ENCODE measurements at places on chromosomes 12 and 14. TPM values are rescaled to one million over a fixed set of nuclear protein-coding genes. Genes with fewer than 3 reads are reported as not detected.

The BDKRB2 gene
- total RNA-seq: 0.13 TPM

DNA sequence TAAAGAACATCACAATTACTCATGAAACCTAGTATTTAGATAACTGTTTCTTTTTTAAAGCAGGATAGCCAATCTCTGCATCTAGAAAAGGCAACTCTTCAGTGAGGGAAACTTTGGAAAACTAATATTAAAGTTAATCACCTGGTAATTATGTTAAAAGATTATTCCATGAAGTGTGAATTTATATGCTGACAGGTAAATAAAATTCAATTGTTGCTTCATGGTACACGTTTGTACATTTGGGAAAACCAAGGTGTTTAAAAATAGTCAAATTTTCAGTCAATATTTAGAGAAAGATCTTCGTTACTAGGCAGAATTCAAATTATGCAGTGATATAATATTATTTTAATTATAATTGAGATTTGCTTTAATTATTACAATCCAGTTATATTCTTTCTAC is 100.1 kb upstream of the LRFN5 start:
- H3K4me3 ChIP-seq: no peak overlapping the region
- no peaks in the 10 kb centered on the region for H3K27me3 ChIP-seq
- H3K36me3 ChIP-seq: no peaks in the 10 kb centered on the region
- no peak for DNase-seq
- H3K27ac ChIP-seq: no peak overlapping the region
- no peaks in the 10 kb centered on the region for H3K4me1 ChIP-seq

- no peaks in the 10 kb centered on the region for H3K27me3 ChIP-seq
- H3K4me3 ChIP-seq: no peak overlapping the region
- no peaks in the 10 kb centered on the region for H3K36me3 ChIP-seq
- no peak overlapping the region for H3K27ac ChIP-seq
These were observed 27.0 kb upstream of the EID3 start for GRCh38 chr12:104276273-104277131.

DNA sequence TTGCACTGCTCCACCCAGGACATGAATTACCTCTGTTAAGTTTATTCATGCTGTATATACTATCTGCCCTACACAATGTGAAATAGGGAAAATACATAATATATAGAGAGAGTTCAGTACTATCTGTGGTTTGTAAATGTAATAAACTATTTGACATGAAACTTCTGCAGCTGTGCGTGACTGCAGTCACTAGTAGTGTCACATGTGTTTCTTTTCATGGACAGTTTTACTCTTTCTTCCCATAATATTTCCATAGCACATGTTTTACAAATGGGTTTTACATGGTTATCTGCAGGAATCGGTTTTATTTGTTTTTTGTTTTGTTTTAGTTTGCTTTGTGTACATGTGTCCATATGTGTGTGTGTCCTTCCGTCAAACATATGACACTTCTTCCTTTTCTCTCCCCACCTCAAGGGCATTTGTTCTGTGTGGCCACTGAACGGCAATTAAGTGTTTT is 1644.1 kb upstream of the FLRT2 start:
- no peaks in the 10 kb centered on the region for H3K4me1 ChIP-seq
- H3K27me3 ChIP-seq: no peaks in the 10 kb centered on the region
- H3K36me3 ChIP-seq: no peaks in the 10 kb centered on the region
- no peak overlapping the region for H3K4me3 ChIP-seq
- no peak for DNase-seq

DNA sequence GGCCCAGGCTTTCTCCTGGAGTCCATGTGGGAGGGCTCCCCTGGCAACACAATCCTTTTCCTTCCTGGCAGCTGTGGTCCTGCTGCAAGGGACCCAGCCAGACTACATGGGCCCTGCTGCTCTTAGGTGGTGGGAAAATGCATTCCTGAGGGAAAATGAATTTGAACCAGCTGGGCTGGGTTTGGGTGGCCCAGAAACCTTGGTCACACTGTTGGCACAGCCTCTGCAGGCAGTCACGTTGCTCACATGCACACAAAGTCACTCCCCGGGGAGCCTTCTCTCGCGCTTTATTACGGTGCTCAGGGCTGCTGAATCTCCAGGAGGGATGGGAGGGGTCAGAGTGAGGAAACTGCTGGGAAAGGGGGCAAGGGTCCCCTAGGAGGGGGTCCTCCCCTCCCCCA is 17.2 kb downstream of the PLEKHG3 start:
- no peak overlapping the region for H3K4me3 ChIP-seq
- H3K36me3 ChIP-seq: no peaks in the 10 kb centered on the region
- peaks cover 81% of the 10 kb centered on the region for H3K4me1 ChIP-seq
- no peaks in the 10 kb centered on the region for H3K27me3 ChIP-seq
- DNase-seq: no peak
- H3K27ac ChIP-seq: peak overlapping the region; percentile 20

DNA sequence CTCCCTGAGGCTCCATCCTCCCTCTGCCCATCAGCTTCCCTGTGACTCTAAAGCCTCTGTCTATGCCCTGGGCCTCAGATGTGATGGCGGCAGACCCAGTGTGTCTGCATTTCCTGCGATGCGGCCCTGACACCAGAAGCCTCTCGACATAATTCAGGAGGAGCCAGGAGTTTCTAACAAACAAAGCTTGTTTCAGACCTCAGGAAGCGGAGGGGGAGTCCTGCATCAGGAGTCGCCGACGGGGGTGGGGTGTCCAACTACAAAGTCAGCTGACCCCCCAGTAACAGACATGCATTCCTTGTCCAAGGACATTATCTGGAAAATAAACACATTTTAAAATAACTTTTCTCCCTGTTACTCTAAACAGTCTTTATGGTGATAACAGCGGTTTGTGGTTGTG is 167.5 kb downstream of the DPF3 start:
- H3K4me1 ChIP-seq: no peaks in the 10 kb centered on the region
- no peaks in the 10 kb centered on the region for H3K27me3 ChIP-seq
- H3K36me3 ChIP-seq: no peaks in the 10 kb centered on the region
- H3K27ac ChIP-seq: no peak overlapping the region

DNA sequence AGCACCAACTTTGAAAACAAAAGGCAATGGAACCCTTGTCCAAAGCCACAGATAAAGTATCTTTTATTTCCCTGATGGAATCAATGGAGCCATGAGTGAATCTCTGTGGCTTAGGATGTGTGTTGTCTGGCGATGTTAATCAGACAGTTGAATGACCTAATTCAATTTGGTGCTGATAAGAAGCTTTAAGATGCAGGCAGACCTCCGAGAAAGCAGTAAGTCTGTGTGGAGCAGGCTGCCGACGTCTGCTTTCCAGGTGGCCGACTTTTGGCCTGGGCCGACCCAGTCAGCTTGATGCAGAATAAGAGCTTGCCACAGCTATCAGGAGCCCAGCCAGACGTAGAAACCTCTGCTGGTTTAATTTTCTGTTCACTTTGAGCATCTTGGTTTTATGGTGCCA is 21.1 kb upstream of the TMEM132C start:
- H3K27ac ChIP-seq: no peak overlapping the region
- no peak overlapping the region for H3K4me3 ChIP-seq
- H3K27me3 ChIP-seq: no peaks in the 10 kb centered on the region
- no peak for DNase-seq

DNA sequence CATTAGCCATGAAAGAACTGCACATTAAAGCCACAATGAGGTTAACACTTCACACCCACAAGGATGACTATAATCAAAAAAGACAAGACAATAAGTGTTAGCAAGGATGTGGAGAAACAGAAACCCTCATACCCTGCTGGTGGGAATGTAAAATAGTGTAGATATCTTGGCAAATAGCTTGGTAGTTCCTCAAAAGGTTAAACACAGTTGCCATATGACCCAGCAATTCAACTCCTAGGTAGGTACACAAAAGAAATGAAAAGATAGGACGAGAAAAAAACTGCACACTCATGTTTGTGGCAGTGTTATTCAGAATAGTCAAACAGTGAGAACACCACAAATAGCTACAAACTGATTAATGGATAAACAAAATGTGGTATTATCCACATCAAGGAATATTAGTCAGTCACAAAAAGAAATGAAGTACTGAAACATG is 93.5 kb downstream of the ATXN2 start:
- no peak for DNase-seq
- no peaks in the 10 kb centered on the region for H3K4me1 ChIP-seq
- no peak overlapping the region for H3K4me3 ChIP-seq
- no peaks in the 10 kb centered on the region for H3K27me3 ChIP-seq
- H3K27ac ChIP-seq: no peak overlapping the region
- peaks cover 56% of the 10 kb centered on the region for H3K36me3 ChIP-seq

- no peak overlapping the region for H3K4me3 ChIP-seq
- H3K27ac ChIP-seq: no peak overlapping the region
- no peaks in the 10 kb centered on the region for H3K4me1 ChIP-seq
These were observed 140.3 kb upstream of the NUDT4 start for GRCh38 chr12:93237235-93237915.

Measured in H1 (cell line).